CD8-positive, alpha-beta T cell (primary cell): ENCODE measurements at places on chromosomes 1 and 21.

- no peak for DNase-seq
Measured at GRCh38 chr1:2184934-2185333, 9.6 kb downstream of the FAAP20 start.

- no peak for DNase-seq
Measured at GRCh38 chr1:147492207-147492606, 49.1 kb upstream of the BCL9 start.

DNA sequence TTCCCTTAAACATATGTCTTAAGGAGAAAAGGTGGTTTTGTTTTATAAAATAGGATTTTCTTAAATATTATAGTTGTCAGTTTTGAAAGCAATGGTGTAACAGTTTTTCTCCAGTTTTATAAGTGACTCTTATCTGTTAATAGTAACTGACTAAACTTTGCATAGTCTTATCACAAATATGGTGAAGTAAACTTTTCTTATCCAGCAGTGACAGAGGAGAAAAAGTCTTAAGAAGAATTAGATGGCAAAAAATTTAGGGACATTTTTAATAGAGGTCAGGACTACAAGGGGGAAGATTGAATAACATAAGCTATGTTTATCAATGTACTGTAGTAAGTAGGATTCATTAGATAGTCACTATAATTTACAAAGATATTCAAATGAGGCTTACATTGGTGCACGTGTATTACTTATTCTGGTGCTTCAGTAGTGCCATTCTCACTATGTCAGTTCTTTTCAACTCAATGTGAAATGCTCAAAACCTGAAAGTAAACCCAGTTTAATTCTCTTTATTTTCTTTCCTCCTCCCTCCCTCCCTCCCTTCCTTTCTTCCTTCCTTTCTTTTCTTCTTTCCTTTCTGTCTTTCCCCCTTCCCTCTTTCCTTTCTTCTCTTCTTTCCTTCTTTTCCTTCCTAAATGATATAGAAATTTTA lies 26.1 kb downstream of the F3 start:
- DNase-seq: no peak

- no peak for DNase-seq
Measured at GRCh38 chr1:38990386-38990737, 714 bp upstream of the AKIRIN1 start.

DNA sequence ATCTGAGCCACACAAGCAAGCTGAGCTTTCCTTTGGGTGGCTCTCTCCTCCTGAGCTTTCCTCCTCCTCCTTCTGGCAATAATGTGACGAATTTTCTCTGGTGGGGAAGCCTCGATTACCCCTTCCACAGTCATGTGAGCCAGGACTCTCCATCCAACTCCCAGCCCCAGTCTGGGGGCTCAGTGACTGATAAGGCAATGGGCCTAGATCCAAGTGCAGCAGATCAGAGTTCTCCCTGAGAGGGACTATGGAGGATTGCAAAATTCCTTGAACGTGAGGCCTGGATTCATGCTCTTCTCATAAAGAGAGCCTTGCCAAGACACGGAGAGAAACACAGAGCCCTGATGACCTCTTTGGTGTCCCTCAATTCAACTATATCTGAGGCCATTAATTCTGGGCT lies 31.3 kb upstream of the TRIM67 start:
- DNase-seq: no peak
